ENCODE measurements at places on chromosomes 3 and 15.

- DNase-seq = no peak
Measured at GRCh38 chr15:67524235-67524634, 3.3 kb downstream of the C15orf61 start.

GRCh38 chr15:95409626-95410310, 920.7 kb upstream of the NR2F2 start:
- DNase-seq = no peak

GRCh38 chr3:113659101-113659541, 37.3 kb downstream of the USF3 start:
- DNase-seq = no peak

DNA sequence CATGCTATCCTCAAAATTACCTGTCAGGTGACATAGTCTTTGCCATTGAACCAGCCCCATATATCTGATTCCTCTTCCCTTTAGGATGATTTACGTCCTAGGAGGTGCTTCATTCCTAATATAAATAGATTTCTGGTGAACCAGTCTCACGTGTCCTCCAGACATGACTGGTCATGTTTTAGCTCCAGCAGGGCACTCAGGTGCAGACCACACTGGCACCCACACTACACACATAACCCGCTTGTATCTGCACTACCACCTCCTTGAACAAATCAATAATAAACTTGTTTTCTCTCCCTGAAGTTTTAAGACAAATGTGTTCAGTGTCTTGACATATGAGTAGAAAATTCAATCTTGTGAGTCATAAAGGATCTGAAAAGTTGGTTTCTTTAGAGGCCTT, 155.5 kb downstream of the GOLIM4 start:
- DNase-seq = no peak

- no peak for DNase-seq
Measured at GRCh38 chr3:62363275-62363674, 10.1 kb downstream of the FEZF2 start.

- DNase-seq = no peak
Measured at GRCh38 chr3:171387062-171387461, 73.1 kb downstream of the TNIK start.

GRCh38 chr3:129606636-129607390, at the start of gene PLXND1:
Gene PLXND1 (minus strand): TSS chr3:129606676. CDS start chr3:129606639, 37 bp downstream.
- peak; percentile 77 for DNase-seq

DNA sequence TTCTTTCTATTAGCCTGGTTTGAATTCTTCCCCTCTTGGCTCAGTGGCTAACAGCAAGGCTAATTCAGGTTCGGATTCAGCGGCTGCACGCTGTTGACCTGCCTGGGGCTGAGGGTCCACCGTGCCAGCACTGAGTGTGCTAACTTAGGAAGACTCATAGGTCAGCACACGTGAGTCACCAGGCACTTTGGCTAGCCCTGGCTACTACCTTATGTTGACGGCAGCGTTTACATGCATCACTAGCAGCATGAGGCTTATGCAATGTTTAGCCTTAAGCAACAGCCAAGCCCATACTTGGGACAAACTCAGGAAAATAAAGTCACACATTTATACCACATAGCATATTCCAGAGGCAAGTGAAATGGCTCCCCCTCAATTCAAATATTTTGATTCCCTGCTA, 137.7 kb downstream of the RAB11A start:
- DNase-seq = no peak

DNA sequence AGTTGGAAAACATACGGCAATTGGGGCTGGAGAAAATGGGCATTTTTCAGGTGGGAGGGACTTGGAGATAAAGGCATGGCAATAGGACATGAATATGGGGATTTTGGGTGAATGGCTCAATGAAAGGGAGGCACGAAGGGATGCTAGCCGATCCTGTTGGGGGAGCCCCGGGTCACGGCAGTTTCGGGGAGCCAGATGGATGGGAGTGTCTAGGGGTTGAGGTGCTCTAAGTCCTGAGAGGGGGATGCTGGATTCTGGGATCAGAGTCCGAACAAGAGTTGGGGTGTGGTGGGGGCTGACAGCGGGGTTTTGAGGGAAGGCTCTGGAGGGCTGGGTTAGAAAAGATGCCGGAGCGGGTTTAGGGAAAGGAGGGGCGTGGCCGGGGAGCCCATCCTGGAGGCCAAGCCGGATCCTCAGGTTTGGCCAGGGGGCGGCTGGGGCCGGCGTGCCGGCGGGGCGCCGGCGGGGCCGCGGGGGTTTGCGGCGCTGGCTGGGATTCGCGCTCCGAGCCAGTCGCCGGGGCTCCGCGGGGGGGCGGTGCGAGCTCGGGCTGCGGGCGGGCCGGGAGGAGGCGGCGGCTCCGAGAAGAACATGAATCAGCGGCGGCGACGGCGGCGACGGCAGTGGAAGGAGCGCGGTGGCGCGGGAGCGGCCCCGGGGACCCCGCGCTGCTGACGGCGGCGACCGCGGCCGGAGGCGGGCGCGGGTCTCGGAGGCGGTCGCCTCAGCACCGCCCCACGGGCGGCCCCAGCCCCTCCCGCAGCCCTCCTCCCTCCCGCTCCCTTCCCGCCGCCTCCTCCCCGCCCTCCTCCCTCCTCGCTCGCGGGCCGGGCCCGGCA, at the start of gene TYRO3:
TYRO3 (plus strand) TSS at position 813 of the 839 bp plus-strand sequence. CDS start 46 bp downstream, outside the sequence.
- peak; percentile 71 for DNase-seq

- DNase-seq = no peak
Measured at GRCh38 chr15:27854601-27855000, 244.5 kb downstream of the OCA2 start.

GRCh38 chr3:149321640-149322039, 11.8 kb downstream of the TM4SF18 start:
- DNase-seq = no peak

GRCh38 chr15:52291204-52291603, 4.4 kb downstream of the MYO5C start:
- no peak for DNase-seq

DNA sequence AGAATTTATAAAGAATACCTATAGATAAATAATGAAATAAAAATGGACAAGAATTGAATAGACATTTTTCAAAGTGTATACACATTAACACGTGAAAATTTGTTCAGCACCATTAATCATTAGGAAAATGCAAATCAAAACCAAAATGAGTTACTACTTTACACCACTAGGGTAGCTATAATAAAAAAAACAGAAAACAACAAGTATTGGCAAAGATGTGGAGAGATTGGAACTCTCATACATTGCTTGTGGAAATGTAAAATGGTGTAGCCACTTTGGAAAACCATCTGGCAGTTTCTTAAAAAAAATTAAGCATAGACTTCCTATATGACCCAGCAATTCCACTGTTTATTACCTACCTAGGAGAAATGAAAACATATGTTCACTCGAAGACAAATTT, 172.8 kb upstream of the P2RY1 start:
- DNase-seq = no peak

DNA sequence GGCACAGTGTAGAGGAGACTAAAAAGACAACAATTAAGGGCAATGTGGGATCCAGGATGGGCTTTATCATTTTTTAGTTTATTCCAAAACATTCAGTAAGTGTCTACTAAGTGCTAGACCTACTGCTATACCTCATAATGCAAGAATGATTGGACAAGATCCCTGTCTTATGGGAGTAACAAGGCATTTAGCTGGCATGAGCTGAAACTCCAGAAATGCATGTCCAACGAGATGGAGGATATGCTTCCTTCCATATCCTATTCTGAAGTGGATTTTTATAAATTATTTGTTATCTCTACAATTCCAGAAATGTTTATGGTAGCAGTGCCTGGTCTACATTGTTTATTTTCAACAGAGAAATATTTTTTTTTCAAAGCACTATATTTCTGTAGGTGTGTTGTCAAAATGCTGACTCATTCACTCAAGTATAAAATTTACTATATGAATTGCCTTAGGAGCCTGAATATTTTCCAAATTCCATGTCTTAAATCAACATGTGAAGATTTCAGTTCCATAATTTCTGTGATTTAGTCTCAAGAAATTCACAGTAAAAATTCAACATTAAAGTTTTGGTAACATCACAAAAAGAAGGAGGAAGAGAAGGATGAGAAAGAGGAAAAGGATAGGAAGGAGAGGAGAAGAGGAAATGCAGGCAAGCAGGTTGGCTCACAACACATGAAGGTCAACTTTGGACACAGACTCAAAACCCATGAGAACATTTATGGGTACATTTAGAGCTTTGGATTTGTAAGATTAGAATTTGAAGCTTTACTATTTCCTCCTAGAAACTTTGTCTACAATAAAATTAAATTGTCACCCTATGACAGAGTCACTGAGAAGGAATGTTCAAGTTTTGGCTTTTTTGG, 88.6 kb downstream of the P3H2 start:
- DNase-seq = no peak

- DNase-seq = no peak
Measured at GRCh38 chr15:65525622-65526021, 4.6 kb upstream of the HACD3 start.

DNA sequence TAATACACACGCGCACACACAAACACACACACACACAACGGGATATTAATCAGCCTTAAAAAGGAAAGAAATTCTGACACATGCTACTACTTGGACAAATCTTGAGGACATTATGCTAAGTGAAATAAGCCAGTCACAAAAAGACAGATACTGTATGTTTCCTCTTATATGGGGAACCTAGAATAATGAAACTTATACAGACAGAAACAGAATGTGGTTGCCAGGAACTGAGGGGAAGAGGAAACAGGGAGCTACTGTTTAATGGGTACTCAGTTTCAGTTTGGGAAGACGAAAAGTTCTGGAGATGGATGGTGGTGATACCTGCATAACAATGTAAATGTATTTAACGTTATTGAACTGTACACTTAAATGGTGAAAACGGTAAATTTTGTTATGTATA, 20.2 kb downstream of the ICE2 start:
- no peak for DNase-seq

DNA sequence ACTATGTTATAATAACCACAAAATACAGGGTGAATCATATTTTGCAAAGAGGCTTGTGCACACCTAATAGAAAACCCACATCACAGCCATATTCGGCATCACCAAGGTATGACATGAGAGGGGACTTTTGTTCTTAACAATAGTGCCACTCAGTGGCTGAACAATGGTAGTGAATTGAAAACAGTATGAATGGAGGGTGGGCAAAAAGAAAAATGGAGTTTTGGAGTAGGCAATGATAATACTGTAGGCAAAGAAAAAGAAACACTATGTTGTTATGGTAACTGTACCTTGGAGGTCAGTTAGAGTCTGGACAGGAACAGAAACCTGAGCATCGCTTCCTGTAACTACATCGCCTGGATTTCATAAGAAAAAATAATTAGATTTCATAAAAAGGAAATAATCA, 348.6 kb downstream of the PLCL2 start:
- peak; percentile 56 for DNase-seq

- no peak for DNase-seq
Measured at GRCh38 chr15:98202256-98202655, 241.8 kb downstream of the ARRDC4 start.

DNA sequence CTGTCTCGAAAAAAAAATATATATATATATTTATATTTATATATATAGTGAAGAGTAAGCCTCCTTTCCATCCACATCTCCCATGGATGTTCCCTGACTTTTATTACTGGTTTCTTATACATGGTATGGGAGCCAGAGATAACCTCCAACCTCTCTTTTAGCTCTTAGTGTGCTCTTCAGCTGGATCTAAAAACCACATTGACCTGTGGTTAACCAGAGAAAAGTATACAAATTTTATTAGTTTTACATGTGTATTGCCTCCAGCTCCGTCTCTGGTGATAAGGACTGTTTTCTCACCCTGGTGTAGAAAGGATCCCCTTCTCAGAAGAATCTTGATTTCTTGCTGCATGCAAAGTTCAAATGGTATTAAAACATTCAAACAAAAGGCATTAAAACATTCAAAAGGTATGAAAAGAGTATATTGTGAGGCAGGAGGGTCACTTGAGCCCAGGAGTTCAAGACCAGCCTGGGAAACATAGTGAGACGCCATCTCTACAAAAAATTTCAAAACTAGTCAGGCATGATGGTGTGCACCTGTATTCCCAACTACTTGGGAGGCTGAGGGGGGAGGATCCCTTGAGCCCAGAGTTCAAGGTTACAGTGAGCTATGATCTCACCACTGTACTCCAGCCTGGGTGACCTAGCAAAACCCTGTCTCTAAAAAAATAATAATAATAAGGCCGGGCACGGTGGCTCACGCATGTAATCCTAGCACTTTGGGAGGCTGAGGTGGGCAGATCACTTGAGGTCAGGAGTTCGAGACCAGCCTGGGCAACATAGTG, 13.5 kb upstream of the TTBK2 start:
- no peak for DNase-seq

DNA sequence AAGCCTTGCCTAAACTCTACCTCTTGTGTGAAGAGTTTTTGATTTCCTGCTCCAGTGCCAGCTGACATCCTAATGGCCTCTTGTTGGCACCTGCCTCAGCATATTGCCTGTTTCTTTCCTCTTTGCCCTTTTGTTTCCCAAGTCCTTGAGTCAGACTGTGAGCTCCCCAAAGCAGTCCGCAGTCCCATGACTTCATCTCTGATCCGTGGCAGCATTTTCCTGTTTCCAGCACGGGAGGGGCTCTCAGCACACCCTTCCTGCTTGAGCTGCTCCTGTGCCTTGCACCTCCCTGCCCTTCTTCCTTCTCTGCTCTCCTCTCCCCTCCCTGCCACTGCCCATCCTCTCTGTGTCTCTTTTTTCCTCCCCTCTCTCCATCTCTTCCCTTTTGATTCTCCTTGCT, 179.6 kb downstream of the EPHB1 start:
- DNase-seq = no peak

- DNase-seq = no peak
Measured at GRCh38 chr15:56146756-56147155, 96.9 kb downstream of the RFX7 start.

- peak; percentile 48 for DNase-seq
Measured at GRCh38 chr15:67720556-67721175, 104.6 kb upstream of the SKOR1 start.

DNA sequence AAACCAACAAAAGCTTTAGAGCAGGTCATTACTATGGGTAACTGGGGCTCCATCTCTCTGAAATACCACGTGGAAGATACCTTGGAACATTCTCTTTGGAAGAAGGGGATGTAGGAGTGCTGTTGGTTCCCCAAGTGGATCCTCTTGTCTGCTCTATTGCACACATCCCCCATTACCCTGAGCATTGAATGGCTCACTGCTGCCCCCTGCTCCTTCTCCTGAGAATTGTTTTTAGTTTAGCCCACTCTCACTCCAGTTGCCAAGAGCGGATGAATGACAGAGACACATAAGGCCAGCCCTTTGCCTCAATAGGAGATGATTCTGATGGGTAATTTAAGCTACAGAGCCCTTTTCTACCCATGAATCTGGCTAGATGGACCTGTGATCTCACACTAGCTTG, 135.6 kb upstream of the SUCLG2 start:
- DNase-seq = peak; percentile 50

DNA sequence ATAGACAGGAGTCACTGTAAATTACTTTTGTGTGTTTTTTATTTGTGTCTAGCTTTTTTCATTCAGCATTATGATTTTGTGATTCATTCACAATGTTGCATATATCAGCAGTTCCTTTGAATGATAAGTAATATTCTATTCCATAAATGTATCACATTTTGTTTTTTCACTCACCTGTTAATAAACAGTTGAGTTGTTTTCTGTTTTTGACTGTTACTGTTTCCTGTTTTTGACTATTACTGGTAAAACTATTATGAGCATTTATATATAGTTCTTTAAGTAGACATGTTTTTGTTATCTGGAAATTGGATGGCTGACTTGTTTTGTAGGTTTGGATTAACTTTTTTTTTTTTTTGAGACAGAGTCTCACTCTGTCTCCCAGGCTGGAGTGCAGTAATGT, 138.4 kb downstream of the RSRC1 start:
- DNase-seq = no peak

Data from HEK293T (cell line).